MM.1S (cell line): ENCODE measurements at places on chromosomes 5 and 9.

DNA sequence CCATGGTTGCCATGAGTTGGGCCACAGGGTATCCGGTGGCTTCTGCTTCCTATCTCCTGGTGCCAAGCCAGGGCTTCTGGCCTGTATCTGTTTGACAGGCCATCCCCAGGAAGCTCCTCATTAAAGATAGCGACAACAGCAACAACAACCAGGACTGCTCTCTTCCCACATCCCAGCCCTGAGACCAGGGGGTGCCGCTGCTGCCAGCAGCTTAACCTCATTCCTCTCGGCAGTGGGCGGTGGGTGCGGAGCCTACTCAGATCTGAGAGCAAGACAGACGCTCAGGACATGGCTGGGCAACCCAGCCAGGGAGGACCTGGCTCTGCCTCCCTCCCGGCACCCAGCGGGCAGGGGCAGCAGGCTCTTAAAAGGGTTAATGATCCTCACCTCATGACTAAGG, 98.3 kb downstream of the PSD2 start:
- H3K27me3 ChIP-seq: no peaks in the 10 kb centered on the region
- H3K4me1 ChIP-seq: no peaks in the 10 kb centered on the region
- no peaks in the 10 kb centered on the region for H3K36me3 ChIP-seq

DNA sequence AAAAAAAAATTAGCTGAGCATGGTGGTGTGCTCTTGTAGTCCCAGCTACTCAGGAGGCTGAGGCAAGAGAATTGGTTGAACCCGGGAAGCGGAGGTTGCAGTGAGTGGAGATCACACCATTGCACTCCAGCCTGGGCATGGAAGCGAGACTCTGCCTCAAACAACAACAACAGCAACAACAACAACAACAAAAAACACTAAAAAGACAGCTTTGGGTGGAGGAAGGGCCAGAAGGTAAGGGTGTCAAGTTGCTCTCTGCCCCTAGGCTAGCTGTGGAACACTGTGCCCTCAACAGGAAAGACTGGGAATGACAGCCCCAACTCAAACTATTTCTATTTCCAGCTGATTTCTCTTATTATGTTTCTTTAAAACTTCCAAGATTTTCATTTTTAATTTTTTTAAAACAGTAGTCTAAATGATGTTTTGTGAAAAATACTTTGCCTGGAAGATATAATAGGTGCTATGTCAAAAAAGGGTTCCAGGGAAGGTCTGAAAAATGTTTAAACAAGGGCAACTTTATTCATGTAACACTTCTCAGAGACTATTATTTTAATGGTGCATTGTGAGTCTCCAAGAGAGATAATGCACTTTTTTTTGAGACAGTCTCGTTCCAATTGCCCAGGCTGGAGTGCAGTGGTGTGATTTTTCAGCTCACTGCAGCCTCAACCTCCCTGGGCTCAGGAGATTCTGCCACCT, 29.9 kb downstream of the CLINT1 start:
- no peak for DNase-seq
- no peaks in the 10 kb centered on the region for H3K27me3 ChIP-seq
- H3K27ac ChIP-seq: peak overlapping the region; percentile 80
- no peaks in the 10 kb centered on the region for H3K36me3 ChIP-seq
- H3K4me1 ChIP-seq: peaks cover 17% of the 10 kb centered on the region

DNA sequence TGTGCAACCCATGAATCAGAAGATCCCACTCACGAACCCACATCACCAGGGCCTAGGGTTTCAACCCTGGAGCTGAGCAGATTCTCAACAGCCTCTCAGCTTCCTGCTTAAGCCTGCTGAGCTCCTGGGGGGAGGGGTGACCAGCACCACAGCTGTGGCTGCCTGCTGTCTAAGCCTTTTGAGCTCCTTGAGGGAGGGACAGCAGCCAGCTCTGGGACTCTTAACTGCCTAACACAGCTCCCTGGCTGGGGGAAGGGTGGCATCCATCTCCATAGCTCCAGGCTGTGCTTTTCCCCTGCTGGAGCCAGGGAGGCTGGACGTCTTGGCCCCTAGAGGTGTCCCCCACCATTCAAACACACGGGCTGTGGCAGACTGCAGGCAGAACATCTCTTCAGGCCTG, 250.3 kb downstream of the DMAC1 start:
- H3K4me1 ChIP-seq: no peaks in the 10 kb centered on the region
- peak; percentile 59 for DNase-seq
- no peaks in the 10 kb centered on the region for H3K36me3 ChIP-seq
- no peak overlapping the region for H3K4me3 ChIP-seq
- no peaks in the 10 kb centered on the region for H3K27me3 ChIP-seq

DNA sequence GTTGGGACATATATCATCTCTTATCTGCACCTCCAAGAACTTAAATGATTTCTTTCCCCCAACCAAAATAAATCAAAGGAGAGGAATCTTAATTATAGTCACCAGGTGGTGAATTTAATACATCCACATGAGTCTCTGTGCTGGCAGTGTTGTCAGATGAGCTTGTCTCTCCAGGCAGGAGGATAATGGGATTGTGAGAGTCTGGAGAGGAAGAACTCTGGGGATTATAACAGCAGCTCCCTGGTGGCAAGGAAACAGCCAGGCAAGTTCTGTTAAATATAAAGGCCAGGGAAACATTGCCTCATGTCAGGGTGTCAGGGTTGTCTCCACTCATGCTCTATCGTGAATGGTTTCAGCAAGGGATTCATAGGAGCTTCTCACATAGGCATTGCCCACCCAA, 80.8 kb downstream of the TLR4 start:
- H3K4me3 ChIP-seq: no peak overlapping the region
- no peaks in the 10 kb centered on the region for H3K36me3 ChIP-seq
- no peak for DNase-seq
- H3K4me1 ChIP-seq: peaks cover 11% of the 10 kb centered on the region

GRCh38 chr5:181265092-181265671, 4.2 kb upstream of the TRIM52 start:
- H3K4me1 ChIP-seq: no peaks in the 10 kb centered on the region
- H3K36me3 ChIP-seq: no peaks in the 10 kb centered on the region
- no peaks in the 10 kb centered on the region for H3K27me3 ChIP-seq
- no peak overlapping the region for H3K4me3 ChIP-seq

GRCh38 chr9:32412440-32412839, 28.0 kb downstream of the ACO1 start:
- H3K4me3 ChIP-seq: no peak overlapping the region
- no peaks in the 10 kb centered on the region for H3K27me3 ChIP-seq
- no peaks in the 10 kb centered on the region for H3K4me1 ChIP-seq
- H3K27ac ChIP-seq: no peak overlapping the region

DNA sequence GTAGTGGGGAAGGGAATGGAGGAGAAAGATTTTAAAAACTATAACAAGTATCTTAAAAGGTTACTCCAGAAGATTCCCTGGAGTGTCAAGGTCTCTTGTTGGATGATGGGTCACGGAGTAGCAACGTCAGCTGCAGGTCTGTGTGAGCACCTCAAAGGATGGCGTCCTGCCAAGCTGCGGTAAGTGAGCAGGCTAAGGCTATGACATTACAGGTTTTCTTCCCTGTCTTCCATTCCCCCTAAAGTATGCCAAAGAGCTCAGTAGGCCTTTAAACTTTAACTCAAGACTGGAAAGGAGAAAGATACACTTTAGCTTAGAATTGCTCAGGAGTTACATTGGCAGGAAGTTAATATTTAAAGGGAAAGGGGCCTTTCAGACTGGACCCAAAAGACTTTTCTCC, 17.5 kb downstream of the SPOCK1 start:
- no peaks in the 10 kb centered on the region for H3K27me3 ChIP-seq
- no peak overlapping the region for H3K27ac ChIP-seq
- H3K36me3 ChIP-seq: no peaks in the 10 kb centered on the region
- H3K4me1 ChIP-seq: no peaks in the 10 kb centered on the region

- no peak overlapping the region for H3K27ac ChIP-seq
- H3K36me3 ChIP-seq: no peaks in the 10 kb centered on the region
- DNase-seq: no peak
- H3K4me3 ChIP-seq: no peak overlapping the region
- no peaks in the 10 kb centered on the region for H3K4me1 ChIP-seq
- H3K27me3 ChIP-seq: no peaks in the 10 kb centered on the region
These were observed 372.6 kb upstream of the MPDZ start for GRCh38 chr9:13651969-13652663.

- no peak overlapping the region for H3K4me3 ChIP-seq
- no peaks in the 10 kb centered on the region for H3K4me1 ChIP-seq
- no peaks in the 10 kb centered on the region for H3K36me3 ChIP-seq
- no peak for DNase-seq
These were observed 243.6 kb downstream of the AUH start for GRCh38 chr9:91117959-91118703.

- no peaks in the 10 kb centered on the region for H3K27me3 ChIP-seq
- DNase-seq: no peak
- H3K4me1 ChIP-seq: no peaks in the 10 kb centered on the region
- no peak overlapping the region for H3K27ac ChIP-seq
- no peaks in the 10 kb centered on the region for H3K36me3 ChIP-seq
- H3K4me3 ChIP-seq: no peak overlapping the region
These were observed 37.3 kb upstream of the ZNF622 start for GRCh38 chr5:16502866-16503265.

- no peak overlapping the region for H3K4me3 ChIP-seq
- H3K27me3 ChIP-seq: no peaks in the 10 kb centered on the region
- H3K4me1 ChIP-seq: no peaks in the 10 kb centered on the region
- H3K36me3 ChIP-seq: no peaks in the 10 kb centered on the region
- no peak overlapping the region for H3K27ac ChIP-seq
These were observed 871.4 kb upstream of the CDH10 start for GRCh38 chr5:25516141-25516540.

- H3K4me3 ChIP-seq: no peak overlapping the region
- no peak overlapping the region for H3K27ac ChIP-seq
- H3K27me3 ChIP-seq: no peaks in the 10 kb centered on the region
- no peak for DNase-seq
- no peaks in the 10 kb centered on the region for H3K36me3 ChIP-seq
These were observed 35.2 kb downstream of the MARCHF11 start for GRCh38 chr5:16144416-16144815.

- H3K4me1 ChIP-seq: no peaks in the 10 kb centered on the region
- DNase-seq: no peak
- H3K27ac ChIP-seq: no peak overlapping the region
These were observed 24.2 kb downstream of the LRRTM2 start for GRCh38 chr5:138850865-138851435.

GRCh38 chr5:131550606-131551005, 84.4 kb downstream of the RAPGEF6 start:
- H3K4me3 ChIP-seq: no peak overlapping the region
- no peaks in the 10 kb centered on the region for H3K36me3 ChIP-seq
- no peak for DNase-seq
- H3K27ac ChIP-seq: no peak overlapping the region

DNA sequence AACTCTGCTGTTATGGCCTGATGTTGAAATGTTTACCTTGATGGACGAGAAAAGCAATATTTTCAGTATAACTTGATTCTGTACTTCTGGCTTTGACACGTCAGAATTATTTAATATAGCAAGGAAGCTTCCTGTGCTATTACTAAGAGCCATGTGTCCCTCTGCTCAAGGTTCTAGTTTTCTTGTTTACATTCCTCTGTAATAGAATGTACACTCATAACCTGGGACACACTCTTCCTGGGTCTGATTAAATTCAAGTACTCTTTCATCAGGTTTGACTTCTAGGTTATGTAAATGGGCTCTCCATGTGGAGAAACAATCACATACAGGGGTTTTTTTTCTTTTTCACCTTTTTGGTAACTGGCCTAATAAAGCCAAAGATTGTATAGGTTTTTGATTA, 33.1 kb downstream of the GTF3C4 start:
- no peak for DNase-seq
- peaks cover 21% of the 10 kb centered on the region for H3K27me3 ChIP-seq
- no peak overlapping the region for H3K27ac ChIP-seq
- H3K36me3 ChIP-seq: no peaks in the 10 kb centered on the region
- H3K4me3 ChIP-seq: no peak overlapping the region
- H3K4me1 ChIP-seq: no peaks in the 10 kb centered on the region
